ENCODE measurements at places on chromosomes 2 and 18. TPM values are rescaled to one million over a fixed set of nuclear protein-coding genes. Genes with fewer than 3 reads are reported as not detected.

Gene CDKL4
- not detected for total RNA-seq

Gene CDH20
- 0.05 TPM for total RNA-seq

Gene HOXD9
- total RNA-seq = not detected

Gene SCN1A
- 0.59 TPM for total RNA-seq

Gene COL3A1
- total RNA-seq = 47.0 TPM

DNA sequence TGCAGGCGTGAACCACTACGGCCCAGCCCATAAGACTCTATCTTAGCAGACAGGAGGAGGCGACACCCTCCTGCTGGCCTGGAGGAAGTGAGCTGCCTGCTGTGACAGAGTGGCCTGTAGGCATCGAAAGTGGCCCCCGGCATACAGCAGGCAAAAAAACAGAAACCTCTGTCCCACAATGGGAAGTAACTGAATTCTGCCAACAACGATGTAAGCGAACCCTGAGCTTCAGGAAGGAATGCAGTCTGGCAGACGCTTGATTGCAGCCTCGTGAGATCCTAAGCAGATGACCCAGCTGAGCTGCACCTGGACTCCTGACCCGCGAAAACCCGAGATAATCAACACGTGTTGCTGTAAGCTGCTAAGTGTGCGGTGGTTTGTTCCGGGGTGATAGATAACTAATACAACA lies 13.6 kb downstream of the MRO start:
- DNase-seq = peak; percentile 50

- DNase-seq = no peak
Observed at GRCh38 chr2:98702858-98703620, 27.9 kb downstream of the MGAT4A start.

GRCh38 chr18:35732636-35733035 lies 151.1 kb downstream of the GALNT1 start:
- DNase-seq = peak; percentile 65

DNA sequence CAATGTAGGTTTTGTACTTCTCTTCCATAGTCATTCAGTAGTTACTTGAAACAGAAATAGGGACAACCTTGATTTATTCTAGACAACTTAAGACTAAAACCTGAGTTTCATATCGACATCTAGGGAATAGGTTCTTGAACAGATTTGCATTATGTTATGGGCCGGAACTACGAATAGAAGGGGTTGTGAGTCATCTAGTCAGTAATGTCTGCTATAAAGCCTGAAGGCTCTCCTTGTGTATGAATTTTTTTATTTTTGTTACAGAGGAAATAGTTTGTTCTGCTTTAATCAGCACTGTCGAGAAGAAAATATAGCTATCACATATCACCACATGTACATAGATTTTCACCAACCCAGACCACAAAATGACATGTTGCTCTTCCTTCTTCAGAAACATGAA lies 17.3 kb upstream of the TRIM43 start:
- DNase-seq = no peak

DNA sequence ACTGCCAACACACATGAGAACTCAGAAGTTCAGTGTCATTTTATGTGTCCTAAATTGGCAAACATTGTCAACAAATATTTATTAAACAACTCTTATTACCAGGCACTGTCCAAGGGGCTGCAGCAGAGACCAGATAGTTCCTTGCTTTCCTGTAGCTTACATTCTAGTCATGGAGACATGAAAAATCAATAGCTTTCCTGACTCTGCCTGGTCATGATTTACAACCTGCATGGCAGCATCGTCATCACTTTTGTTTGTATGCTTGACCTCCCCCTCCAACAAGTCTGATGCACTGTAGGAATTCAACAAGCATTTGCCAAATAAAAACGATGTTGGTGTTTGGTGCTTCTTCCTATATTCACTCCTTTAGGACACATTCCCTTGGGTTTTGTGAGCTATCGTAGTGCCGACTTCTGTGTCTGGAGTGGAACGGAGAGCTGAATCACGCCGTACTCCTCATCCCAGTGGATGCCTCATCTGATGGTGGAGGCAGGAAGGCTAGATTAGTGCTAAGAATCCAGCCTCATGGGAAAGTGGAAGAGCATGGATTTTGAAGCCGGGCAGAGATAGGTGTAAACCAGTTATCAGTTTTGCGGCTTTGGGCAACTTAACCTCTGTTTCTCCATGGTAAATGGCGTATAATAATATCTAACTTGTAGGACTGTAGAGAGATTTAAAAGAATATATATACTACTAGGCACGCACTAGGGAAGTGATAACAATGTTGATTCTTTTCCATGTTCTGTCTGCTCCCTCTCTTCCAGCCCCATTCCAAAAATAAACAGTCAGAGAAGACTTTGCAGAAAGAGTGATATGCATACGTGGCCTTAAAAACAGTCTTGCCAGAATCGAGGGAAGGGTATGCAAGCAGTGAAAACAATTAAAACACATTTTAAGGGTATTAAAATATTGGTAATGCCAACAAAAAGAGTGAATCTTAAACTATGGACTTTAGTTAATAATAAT lies 120.5 kb upstream of the ZFP36L2 start:
- DNase-seq = no peak

GRCh38 chr2:238350150-238350897 lies 30.0 kb downstream of the TRAF3IP1 start:
- DNase-seq = no peak

- no peak for DNase-seq
Observed at GRCh38 chr2:205686783-205687640, 4.7 kb downstream of the NRP2 start.

DNA sequence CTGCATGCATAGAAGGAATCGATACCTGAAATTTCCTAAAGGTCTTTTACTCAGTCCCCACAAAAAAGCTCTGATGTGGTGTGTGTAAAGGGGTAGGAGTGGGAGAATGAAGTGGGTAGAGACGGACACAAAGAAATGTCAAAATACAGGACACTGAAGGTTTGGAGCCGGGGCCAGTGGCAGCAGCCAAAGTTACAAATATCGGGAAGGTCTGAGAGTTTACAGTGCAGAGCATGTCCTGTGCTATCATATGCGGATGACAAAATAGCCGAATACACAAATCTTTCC lies 89.9 kb upstream of the STON1 start:
- DNase-seq = no peak

GRCh38 chr18:58861353-58861752 lies 3.3 kb upstream of the ZNF532 start:
- no peak for DNase-seq

DNA sequence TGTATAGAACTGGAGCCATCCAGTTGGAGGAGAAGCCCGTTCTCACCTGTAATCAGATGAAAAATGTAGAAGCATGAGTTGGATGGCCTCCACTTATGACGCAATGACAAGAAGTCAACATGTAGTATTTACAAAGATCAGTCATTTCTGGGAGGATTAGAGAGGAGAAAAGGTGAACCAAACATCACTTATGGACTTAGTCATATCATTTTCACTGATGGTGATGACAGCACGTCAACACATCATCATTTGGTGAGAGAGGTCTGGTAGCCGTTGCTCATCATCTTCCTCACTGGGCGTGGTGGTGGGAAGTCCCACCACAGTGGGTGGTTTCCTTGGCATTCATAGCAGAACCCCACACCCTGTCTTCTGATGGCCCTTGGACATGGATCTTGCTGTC lies 264.2 kb upstream of the EPAS1 start:
- DNase-seq = no peak

- DNase-seq = no peak
Observed at GRCh38 chr2:213237787-213238186, 46.5 kb upstream of the SPAG16 start.

GRCh38 chr2:233436191-233436581 lies 81.9 kb downstream of the DGKD start:
- no peak for DNase-seq

DNA sequence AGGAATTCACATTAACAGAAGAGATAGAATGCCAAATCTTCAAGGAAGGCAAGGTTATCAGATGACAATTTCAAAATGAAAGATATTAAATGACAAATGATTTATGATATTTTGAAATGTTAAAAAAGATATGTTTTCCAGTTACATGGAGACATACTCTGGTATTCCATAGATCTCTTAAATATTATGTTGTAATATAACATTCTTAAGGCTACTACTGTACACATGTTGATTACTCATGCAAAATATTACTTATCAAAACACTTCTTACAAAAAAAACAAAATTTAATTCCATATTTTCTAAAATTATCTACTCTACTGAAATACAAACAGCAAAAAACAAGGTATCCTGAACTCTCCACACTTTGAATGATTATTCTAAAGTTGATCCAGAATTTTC lies 22.9 kb downstream of the RTTN start:
- DNase-seq = no peak

DNA sequence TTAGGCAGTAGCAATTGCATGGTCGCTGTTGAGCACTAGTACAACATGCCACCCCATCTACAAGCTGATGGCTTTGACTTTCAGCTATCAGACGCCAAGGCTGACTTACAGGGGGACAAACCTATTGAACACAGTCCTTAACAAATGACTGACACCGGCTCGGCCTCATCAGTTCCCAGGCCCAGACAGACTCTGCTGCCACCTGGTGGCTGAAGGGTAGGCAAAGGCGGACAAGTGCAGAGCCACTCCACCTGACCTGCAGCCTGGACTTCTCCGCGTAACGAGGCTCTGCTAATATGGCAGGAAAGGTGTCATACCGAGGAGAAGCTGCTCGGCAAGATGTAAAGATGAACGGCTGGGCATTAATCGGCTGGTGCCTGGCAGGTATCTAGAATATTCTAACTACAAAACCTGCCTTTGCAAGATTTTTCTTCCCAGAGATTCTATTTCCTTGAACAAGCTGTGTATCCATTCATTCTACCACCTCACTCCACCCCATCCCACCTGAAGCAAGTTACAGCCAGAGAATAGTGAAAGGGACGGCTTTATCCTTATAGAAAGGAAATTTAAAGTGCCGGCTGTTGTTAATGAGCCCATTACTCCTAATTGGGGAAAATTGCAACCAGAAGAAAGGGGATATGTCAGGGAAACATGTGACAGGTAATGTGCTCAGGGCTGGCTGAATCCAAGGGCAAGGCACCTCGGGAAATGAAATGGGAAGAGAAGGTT lies 67.4 kb downstream of the STEAP3 start:
- DNase-seq = peak; percentile 84

DNA sequence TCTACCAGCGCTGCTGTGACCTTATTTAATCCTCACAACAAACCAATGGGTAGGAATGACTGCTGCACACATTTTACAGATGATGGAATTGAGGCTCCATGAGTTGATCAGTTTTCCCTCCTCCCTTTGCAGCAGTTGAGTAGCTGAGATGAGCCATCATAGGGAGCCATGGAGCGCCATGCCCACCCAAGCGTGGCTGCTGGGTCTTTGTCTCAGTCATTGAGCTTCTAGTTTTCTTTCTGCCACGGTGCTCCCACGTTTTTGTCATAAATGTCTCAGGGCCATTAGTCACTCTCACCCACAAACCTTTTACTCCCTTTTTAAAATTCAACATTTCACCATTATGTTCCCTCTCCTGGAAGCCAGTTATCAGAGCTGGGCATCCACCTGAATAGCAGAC lies 45.8 kb downstream of the TMEM17 start:
- DNase-seq = no peak

- no peak for DNase-seq
Observed at GRCh38 chr18:27314996-27315395, 129.9 kb upstream of the CHST9 start.

GRCh38 chr2:218990052-218990451 lies 3.2 kb downstream of the CRYBA2 start:
- DNase-seq = no peak

GRCh38 chr2:38708900-38709566 lies 42.1 kb downstream of the SRSF7 start:
- DNase-seq = no peak

GRCh38 chr18:13323186-13323585 lies 104.6 kb downstream of the LDLRAD4 start:
- no peak for DNase-seq

DNA sequence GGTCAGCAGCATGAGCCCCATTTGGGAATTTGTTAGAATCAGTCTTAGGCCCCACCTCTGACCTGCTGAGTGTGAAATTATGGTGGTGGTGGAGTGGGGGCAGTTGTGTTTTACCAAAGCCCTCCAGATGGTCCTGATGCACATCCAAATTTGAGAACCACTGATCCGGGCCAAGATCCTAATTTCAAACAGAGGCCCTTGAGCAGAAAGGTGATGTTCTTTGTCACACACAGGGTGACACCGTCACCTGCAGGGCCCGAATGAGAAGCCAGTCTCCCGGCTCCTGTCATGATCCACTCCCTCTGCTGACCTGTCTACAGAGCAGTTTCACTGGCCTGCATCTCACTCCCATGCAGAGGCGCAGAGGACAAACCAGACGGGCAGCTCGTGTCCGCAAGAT lies 129.9 kb downstream of the TRIM43 start:
- no peak for DNase-seq

DNA sequence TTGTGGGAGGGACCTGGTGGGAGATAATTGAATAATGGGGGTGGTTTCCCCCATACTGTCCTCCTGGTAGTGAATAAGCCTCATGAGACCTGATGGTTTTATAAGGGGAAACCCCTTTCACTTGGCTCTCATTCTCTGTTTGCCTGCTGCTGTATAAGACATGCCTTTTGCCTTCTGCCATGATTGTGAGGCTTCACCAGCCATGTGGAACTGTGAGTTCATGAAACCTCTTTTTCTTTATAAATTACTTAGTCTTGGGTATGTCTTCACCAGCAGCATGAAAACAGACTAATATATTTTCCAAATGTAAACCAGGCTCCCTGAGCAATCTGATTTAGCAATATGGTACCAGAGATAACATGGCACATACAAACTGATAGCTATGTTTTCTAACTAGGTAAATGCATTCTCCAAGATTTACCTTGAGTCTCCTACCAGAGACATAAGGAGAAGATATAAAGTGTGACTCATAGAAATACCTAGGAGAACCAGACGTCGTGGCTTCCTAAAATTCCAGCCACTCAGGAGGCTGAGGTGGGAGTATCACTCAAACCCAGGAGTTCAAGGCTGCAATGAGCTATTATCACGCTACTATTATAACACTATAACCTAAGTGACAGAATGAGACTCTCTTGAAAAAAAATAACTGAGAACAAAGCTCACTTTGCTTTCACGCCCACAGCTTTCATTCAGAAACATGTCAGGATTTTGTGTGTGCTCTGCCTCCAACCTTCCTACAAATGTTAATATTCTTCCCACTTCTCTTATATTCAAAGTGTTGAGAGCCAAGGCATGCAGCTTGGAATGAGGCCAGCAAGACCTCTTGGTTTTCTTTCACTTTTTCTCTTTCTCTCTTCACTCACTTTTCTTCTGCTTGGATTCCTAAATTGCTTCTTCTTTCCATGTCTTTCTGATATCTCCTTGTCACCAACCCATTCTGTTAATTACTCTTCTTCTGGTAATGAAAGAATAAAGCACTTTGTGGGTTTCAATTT lies 263.9 kb upstream of the UBE2E3 start:
- DNase-seq = no peak

- no peak for DNase-seq
Observed at GRCh38 chr2:45668509-45668908, 17.0 kb downstream of the PRKCE start.

- no peak for DNase-seq
Observed at GRCh38 chr2:127951026-127951425, 65.3 kb upstream of the AMMECR1L start.

GRCh38 chr2:111990856-111991255 lies 64.2 kb upstream of the TMEM87B start:
- no peak for DNase-seq
